ENCODE measurements at places on chromosomes 6 and 20.

GRCh38 chr6:23823421-23823820 is 302.6 kb upstream of the NRSN1 start:
- no peak for DNase-seq

GRCh38 chr6:106540432-106540831 is 88.9 kb downstream of the RTN4IP1 start:
- DNase-seq: no peak

DNA sequence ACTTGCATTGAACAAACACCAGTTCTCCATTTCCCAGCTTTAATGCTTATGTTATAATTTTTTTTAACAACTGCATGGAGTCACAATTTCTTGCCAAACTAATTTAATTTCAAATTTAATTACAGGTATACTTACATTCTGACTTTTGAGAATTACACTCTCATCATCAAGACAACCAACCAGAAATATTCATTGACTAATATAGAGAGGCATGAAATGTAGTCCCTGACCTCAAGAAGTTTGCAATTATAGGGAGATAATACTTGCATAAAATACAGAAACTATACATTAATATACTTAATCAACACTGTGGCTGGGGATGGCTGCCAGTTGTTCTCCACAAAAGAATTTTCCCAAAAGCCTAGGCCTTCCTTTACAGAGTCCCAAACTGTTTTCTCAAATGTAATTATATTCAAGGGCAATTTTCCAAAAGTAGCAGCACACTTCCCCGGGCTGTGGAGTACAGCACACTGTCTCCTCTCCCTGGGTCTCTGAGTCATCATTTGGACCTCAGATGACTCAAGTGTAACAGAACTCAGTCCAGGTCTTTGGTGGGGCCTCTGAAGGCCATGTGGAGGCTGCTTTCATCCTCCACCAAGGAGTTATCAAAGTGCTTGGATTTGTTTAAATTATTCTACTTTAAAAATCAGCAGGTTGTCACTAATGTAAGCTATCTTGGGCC is 114.1 kb downstream of the KIF16B start:
- DNase-seq: peak; percentile 29

DNA sequence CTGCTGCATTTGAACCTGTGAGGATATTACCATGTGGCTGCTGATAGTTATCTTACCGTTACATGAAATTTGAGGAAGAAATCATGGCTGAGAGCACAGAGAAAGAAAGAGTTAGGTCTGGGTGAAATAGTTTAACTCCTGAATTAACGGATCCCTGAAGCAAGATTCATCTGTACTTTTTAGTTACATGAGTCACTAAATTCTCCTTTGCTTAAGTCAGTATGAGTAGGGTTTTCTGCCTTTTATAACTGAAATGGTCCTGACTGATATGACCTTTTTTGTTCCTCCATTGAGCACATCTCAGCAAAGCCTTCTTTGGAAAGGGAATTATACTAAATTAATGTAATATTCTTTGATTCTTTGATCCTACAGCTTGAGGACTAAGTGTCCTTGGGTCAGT is 333.3 kb upstream of the ZFP64 start:
- no peak for DNase-seq

- DNase-seq: no peak
These were observed 110.4 kb upstream of the FRMD1 start for GRCh38 chr6:168189200-168190013.

DNA sequence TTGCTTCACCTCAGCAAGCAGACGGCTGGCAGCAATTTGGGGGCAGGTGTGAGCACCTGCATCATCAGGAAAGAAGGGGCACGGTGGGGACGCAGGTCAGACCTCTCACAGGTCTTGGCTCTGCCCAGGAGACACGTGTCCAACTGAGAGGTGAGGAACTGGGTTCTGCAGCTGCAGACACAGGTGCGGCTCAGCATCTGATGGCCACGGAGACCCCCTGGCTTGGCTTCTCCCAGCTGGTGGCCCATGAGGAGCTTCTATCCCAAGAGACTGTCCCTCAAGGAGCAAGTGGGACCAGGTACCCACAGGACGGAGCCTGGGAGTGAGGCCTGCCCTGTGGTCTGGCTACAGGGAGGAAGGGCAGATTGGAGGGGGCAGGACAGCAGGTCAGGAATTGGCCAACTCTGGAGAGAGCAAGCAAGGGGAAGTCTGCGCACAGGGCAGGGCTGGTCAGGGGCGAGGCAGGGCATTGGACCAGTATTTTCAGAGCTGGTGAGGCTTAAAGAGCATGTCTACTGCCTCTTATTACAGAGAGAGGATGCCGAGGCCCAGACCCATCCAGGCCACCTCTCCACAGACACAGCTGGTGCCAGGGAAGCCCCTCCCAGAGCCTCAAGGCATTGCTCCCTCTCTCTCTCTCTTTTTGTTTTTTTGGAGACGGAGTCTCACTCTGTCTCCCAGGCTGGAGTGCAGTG is 4.2 kb downstream of the STMN3 start:
- DNase-seq: no peak

Data from endothelial cell of umbilical vein (primary cell).